ENCODE measurements at places on chromosomes 5 and 9. TPM values are rescaled to one million over a fixed set of nuclear protein-coding genes. Genes with fewer than 3 reads are reported as not detected.

Gene PCDHGA12
- total RNA-seq: 5.4 TPM

Gene ZNF189
- total RNA-seq: 25.2 TPM

Gene ARRDC3
- total RNA-seq: 8.6 TPM

Gene PCDHA2
- total RNA-seq: 0.26 TPM

Gene NUTM2F
- total RNA-seq: not detected

Gene FGD3
- 12.2 TPM for total RNA-seq

Gene STK32A
- 9.1 TPM for total RNA-seq

Gene RAB3C
- 45.2 TPM for total RNA-seq

Gene SLC46A2
- 0.78 TPM for total RNA-seq

Gene NMUR2
- total RNA-seq: not detected

Gene PTGER4
- 38.9 TPM for total RNA-seq

Gene BRD8
- total RNA-seq: 52.1 TPM

Gene PPP1R26
- 17.9 TPM for total RNA-seq

Gene KCNT1
- under 0.01 TPM for total RNA-seq

Gene PTPRD
- total RNA-seq: 4.9 TPM

Gene SPATA31D4
- total RNA-seq: not detected

Gene SPINK5
- 1.6 TPM for total RNA-seq

Gene BAAT
- 2.6 TPM for total RNA-seq

Gene SPATA31E1
- total RNA-seq: not detected

Gene TCERG1
- 147 TPM for total RNA-seq

Gene FBP2
- 3.1 TPM for total RNA-seq

Gene TMEFF1
- not detected for total RNA-seq

Gene SH3PXD2B
- 16.9 TPM for total RNA-seq

Gene TNFSF8
- total RNA-seq: not detected

Gene FOXD4
- total RNA-seq: not detected

Gene SVEP1
- 34.0 TPM for total RNA-seq

Gene LEAP2
- total RNA-seq: 3.4 TPM

Gene ZNF618
- 17.1 TPM for total RNA-seq

Gene UGT3A2
- total RNA-seq: not detected

Gene EGFLAM
- 4.6 TPM for total RNA-seq

Gene CDKN2A
- total RNA-seq: 6.2 TPM

Gene GARIN3
- not detected for total RNA-seq

Gene LMX1B
- not detected for total RNA-seq

Gene SOX30
- not detected for total RNA-seq

Gene ABHD17B
- total RNA-seq: 9.6 TPM

Gene SLC25A2
- not detected for total RNA-seq

Gene ADAMTS13
- 2.3 TPM for total RNA-seq

Gene SEC61B
- 86.6 TPM for total RNA-seq

Gene SLC6A3
- total RNA-seq: not detected
